Stimulated activated CD4-positive, alpha-beta T cell treated with anti-CD3 and anti-CD28 coated beads, Interleukin-1b, Interleukin-23, amount 100 ng/mL, for 4 hours (primary cell): ENCODE measurements at places on chromosomes 5 and 9.

GRCh38 chr9:34237836-34238235, 59.0 kb downstream of the UBAP1 start:
- DNase-seq = no peak

DNA sequence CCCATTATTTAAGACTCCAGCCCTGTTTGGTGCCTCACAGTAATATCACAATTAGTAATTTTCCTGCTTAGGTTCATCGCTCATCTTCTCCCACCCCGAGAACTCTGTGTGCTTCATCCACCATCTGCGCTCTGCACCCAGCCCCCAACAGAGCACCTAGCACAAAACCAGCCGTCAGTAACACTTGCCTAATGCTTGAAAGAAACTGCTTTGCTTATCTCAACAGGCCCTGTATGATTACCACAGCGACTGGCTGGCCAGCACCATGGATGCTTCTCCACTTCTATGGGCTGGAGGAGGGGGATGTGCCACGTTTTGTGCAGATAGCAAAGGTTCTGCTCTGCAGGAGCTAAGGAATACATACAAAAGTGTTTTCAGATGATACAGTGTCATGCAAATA, 166.8 kb downstream of the SPOCK1 start:
- no peak for DNase-seq

DNA sequence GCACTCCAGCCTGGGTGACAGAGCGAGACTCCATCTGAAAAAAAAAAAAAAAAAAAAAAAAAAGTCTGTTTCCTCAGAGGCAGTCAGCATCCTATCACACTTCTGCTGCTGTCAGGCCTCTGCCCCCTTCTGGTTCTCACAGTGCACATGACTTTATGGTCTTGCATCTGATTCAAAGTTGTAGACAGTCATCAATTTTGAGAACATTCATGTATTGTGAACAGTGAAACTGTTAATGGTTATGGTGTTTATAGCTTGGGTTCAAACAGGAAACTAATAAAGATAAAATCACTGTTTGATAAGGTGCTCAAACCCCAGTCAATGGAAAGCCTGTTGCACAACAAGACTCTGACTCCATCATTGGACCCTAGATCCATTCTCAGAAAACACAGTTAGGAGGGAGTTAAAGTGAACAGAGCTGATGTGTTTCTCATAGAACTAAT, 61.4 kb downstream of the FOXD1 start:
- no peak for DNase-seq

DNA sequence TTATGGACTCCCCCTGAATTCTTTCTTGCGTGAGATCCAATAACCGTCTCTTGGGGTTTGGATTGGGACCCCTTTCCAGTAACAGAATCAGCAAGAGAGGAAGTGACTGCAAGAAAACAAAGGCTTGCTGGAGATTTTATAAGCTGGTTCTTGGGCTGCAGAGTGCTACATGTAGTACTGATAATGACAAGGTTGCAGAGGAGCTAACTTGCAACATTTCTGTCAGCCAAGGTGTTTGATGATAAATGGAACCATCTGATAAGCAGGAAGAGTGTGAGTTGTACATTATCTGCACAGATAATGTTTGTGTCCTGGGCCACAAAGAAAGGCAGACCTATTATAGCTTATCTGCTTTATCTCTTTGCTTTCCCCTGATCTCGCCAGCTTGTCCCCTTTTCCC, 37.1 kb downstream of the DNAJB5 start:
- DNase-seq = no peak

- DNase-seq = no peak
These were observed 189.0 kb upstream of the DAP start for GRCh38 chr5:10949856-10950630.
